ENCODE measurements at places on chromosomes 1 and 21.

DNA sequence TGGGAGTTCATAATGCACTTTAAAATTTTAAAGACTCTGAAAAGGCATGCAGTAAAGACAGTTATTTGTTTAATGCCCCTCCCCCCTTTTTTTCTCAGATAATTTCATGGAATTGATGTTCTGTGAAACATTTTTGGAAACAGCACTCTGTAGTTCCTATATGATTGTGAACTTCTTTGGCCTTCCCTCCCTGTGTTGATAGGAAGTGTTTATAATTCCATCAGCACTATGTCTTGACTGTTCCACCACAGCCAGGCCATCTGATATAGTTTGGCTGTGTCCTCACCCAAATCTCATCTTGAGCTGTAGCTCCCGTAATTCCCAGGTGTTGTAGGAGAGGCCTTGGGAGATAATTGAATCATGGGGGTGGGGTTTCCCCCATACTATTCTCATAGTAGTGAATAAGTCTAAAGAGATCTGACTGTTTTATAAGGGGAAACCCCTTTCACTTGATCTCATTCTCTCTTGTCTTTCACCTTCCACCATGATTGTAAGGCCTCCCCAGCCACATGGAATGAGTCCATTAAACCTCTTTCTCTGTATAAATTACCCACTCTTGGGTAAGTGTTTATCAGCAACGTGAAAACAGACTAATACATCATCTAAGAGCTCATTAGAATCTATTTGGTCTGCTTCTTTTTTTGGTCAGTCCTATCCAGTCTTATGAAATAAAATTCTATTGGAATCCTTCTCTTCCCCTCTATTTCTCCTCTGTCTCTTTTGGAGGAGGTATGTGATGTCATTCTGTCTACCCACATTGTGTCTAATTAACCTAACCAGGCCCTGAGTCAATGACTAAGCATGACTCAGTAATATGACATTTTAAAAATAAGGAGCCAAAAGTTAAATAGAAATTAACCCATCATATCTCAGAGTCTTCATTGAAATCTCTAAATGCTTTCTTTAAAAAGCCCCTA, 8.9 kb downstream of the CCDC185 start:
- no peak for DNase-seq

DNA sequence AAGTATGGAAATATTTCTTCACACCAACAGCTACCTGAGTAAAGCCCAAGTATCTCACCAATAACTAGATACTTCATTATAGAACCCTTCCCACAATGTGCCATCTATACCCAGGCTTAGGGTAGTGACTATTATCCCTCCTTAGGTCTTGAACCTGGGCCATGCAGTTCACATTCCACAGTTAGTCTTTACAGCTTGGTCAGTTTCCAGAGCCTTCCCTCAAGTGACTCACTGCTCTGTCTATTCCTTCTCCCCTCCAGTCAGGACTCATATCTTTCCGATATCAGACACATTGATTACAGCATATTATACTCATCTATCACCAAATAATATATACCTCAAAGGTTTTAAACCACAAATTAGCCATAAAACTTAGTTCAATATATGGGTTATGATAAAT, 23.6 kb downstream of the VAMP4 start:
- no peak for DNase-seq

GRCh38 chr1:187275346-187275745, 446.6 kb downstream of the PLA2G4A start:
- no peak for DNase-seq

DNA sequence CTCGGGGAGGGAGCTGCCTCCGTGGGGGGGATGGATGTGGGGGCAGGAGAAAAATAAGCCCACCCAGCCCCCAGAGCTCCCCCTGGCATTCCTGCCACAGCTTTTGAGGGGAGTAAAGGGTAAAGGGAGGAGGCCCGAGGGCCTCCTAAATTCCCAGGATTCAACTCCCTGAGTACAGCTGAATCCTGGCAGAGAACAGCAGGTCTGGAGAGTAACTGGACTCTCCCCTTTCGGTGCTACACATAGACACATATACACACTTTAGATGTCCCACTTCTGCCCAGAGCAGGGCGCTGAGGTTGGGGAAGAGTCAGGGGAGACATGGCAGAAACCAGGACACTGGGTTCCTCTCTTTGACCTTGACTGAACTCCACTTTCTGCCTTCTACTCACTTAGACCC, 3.0 kb downstream of the KIRREL1 start:
- DNase-seq = no peak

GRCh38 chr1:199073166-199073565, 434.3 kb downstream of the PTPRC start:
- DNase-seq = no peak

GRCh38 chr1:95133687-95134086, 16.5 kb downstream of the TLCD4 start:
- DNase-seq = no peak

DNA sequence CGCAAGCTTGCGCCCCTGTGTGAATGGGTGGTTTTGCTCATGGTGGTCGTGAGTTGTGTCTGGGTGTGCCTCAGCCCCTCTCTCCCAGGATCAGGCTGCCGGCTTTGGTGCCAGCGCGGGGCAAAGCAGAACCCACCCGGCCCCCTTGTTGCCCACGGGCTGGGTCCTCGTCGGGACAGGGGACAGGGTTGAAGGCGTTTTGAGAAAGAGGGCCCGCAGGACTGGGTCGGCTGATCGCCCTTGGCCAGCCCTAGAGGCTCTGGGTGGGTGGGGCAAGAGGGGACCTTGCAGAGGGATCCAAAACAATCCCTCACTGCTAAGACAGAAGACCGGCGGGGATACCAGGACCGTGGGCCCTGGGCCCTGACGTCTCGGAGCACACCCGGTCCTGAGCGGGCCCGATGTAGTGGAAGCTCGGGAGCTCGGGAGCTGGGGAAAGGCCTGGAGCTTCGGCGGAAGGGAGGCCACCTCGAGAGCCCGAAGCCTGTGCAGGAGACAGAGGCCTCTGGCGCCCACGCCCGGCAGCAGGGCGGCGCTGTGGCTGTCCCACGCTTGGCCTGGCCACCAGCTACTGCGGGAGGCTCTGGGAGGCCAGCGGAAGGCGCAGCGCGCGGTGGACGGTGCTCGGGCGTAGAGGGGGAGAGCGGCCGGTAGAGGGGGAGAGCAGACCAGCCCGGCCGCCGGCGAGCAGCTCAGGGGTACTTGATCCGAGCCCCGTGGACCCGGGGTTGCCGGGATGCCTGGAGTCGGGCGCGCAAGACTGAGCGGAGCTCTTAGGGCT, 2.8 kb upstream of the ZNF678 start:
- no peak for DNase-seq

GRCh38 chr1:52306227-52307006, 59.6 kb downstream of the CC2D1B start:
- DNase-seq = no peak

Measured in activated CD8-positive, alpha-beta memory T cell treated with anti-CD3 and anti-CD28 coated beads for 1 hour (primary cell).